ENCODE measurements at places on chromosomes 4 and X. TPM values are rescaled to one million over a fixed set of nuclear protein-coding genes. Genes with fewer than 3 reads are reported as not detected.
A peak's percentile ranks its signal among the peaks of the same experiment; 100 is the strongest.

- no peak for DNase-seq
These were observed 17.5 kb downstream of the PALLD start for GRCh38 chr4:168514249-168514852.

The AKAP14 gene
- total RNA-seq = not detected

- no peak for DNase-seq
These were observed 273.0 kb downstream of the SLC7A11 start for GRCh38 chr4:137968956-137969678.

- DNase-seq = peak; percentile 82
These were observed 42.2 kb upstream of the CXCL8 start for GRCh38 chr4:73698217-73698616.

GRCh38 chrX:18119856-18120255, 100.8 kb downstream of the BEND2 start:
- DNase-seq = peak; percentile 5

DNA sequence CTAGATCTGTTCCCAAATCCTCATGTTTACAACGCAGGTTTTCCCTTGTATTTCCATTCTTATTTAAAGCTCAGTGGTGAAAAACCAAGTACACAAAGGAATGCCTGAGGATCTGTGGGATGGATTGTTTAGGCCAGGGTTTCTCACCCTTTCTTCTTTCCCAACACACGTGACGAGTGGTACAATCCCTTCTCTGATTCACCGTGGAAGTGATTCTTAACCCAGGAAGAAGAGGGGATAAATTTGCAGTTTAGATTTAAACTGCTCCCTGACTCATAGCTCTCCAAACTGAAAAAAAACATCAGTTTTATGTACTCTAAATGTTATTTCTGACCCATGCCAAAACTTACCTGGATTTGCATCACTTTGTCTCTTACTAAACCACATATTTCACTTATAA, 17.0 kb downstream of the PAQR3 start:
- DNase-seq = no peak

GRCh38 chrX:108313669-108314068, 124.6 kb downstream of the COL4A6 start:
- DNase-seq = no peak

The TMSB15B gene
- 8.1 TPM for total RNA-seq

GRCh38 chrX:31209005-31209628, 137.3 kb upstream of the FTHL17 start:
- no peak for DNase-seq

All from thyroid gland (tissue), 4 donors.